GM23248 (cell line): ENCODE measurements at places on chromosomes 12 and 14. TPM values are rescaled to one million over a fixed set of nuclear protein-coding genes. Genes with fewer than 3 reads are reported as not detected.

DNA sequence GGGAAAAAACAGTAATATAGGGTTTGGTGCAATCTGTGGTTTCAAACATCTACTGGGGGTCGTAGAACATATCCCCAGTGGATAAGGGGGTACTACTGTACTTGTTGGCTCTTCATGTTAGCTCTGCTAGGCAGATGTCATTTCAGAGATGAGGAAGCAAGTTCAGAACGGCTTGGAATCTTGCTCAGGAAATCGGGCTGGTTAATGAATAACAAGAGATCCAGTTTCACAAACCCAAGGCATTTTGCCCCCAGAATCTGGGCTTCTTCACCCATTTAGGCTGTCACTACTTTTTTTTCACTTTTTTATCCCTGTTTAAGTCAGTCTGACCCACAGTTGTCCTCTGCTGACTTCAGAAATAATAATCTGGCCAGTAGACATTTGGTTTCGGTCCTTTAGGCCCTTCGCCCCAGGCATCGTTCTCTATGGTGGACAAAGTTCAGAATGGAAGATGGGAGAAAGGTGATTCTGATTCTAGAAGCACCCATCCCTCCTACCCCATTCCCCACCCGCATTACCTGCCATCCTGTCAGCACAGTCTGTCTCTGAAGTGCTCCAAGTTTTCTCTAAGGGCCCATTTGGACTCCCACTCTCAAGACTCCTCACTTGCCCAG, 4.5 kb downstream of the SUOX start:
- no peak for DNase-seq

GRCh38 chr12:89703768-89704167, 4.9 kb downstream of the ATP2B1 start:
- DNase-seq, result peak; percentile 14

- DNase-seq, result no peak
Measured at GRCh38 chr14:54787261-54787660, 115.4 kb downstream of the GCH1 start.

GRCh38 chr12:5510251-5510805, 78.4 kb downstream of the NTF3 start:
- no peak for DNase-seq

DNA sequence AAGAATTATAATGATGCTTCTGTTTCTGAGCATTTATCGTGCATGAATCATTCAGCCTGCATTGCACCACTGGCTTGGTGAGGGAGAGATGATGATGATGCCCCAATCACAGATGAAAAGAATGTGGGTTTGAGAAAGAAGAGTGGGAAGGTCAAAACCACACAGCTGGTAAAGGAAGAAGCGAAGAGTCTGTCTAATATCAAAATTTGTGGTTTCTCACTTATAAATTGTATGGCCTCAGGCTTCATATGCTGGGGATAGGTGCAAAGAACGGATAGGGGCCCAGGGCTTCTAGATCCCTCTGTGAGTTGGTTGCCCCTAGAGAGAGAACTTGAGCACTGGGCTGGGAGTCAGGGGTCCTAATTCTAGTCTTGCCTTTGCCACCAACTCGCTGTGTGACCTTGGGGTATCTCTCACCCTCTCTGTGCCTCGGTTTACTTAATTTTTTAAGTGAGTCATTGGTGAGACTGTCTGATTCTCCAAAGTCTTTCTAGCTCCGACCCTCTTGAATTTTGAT, 2.2 kb downstream of the OASL start:
- DNase-seq, result peak; percentile 92

DNA sequence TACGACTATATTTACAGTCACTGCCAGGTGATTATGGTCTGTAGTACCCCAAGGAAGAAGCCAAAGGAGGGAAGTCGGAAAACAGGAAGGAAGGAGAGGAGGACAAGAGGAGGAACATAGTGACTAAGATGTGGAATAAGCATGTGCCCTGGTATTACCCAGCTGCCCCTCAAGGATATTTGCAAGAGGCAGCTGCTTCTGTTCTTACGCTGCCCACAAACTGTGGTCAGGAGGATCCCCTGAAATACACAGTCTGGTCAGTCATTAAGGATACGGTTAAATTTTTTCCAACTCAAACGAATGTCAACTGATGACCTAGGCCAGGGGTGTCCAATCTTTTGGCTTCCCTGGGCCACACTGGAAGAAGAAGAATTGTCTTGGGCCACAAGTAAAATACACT, 126.5 kb downstream of the CMAS start:
- no peak for DNase-seq

- DNase-seq, result no peak
Measured at GRCh38 chr12:94663071-94663470, 12.7 kb upstream of the TMCC3 start.

DNA sequence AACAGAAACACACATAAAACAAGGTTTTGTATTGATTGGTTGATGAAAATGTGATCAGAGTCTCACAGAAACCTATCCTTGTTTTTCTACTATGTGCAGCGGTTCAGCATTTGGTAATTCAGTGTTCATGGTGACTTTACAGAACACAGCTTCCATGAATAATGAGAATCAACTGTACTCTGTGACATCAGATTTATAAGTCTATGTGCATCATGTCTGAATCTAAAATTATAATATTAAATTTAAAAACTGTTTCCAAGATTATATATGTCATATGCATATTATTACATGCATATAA, 104.3 kb downstream of the SLC16A7 start:
- DNase-seq, result no peak

DNA sequence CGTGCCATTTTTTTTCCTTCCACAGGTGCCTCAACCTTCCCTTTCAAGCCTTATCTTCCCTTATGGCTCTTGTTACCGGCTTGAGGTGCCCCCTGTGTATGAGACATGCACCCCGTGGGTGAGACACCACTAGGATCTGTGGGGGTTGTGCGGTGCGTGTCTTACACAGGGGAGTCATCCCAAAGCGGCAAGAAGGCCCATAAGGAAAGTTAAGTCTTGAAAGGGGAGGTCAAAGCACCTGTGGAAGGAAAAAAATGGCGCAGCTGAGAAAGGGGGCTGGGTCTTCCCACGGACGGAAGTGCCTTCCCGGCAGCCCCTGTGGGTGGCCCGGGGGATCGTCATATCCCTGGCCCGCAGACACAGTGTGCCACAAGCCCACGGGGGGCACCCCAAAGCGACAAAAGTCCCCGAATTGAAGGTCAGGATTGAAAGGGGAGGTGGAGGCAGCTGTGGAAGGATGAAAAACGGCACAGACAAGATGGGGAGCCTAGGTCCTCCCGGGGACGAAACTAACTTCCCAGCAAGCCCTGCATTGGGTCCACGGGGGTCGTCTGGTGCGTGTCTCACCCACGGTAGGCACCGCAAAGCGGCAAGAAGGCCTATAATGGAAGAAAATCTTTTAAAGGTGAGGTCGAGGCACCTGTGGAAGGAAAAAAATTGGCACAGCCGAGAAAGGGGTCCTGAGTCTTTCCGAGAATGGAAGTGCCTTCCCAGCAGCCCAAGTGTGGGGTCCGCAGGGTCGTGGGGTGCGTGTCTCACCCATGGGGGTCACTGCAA, 273.3 kb downstream of the ALG10 start:
- DNase-seq, result no peak

DNA sequence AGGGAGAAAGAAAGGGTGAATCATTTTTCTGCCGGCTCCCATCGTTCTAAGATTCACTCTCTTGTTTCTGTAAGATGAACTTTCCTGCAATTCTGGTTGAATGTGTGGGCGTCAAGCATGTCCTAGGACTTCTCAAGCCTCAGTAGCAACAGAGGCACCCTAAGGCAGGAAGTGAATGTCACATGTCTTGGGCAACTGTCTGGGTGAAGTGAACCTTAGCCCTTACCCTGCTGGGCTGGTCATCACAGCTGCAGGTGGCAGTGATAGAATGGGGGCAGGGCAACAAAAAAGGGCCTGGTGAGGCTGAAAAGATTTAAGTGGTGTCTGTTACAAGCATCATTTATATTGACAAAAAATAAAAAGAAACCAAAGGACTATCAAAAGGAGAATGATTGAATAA, 45.9 kb upstream of the CAND1 start:
- no peak for DNase-seq

GRCh38 chr14:36055052-36055378, 121.5 kb downstream of the PTCSC3 start:
- no peak for DNase-seq

DNA sequence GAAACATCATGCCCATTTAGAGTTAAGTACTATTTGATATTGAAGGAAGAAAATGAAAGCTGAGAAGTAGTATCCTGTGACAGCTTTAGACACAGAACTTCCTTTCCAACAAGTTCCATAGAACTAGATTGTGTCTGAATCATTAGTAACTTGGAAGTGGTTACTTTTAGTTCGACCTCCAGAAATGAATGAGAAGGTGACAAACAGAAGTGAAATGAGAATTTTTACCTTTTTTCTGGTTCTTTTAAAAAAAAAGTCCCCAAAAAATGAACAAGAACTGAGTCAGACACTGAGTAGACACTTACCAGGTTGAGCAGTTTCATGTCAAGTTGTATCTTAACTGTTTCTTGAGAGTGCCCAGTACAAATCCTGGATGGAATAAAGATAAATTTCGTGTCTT, 3.0 kb downstream of the ATP6V0A2 start:
- DNase-seq, result peak; percentile 21

- peak; percentile 100 for DNase-seq
Measured at GRCh38 chr12:20212658-20213555, 155.4 kb upstream of the PDE3A start.

- no peak for DNase-seq
Measured at GRCh38 chr14:106875503-106875902, 1349.1 kb downstream of the TMEM121 start.

DNA sequence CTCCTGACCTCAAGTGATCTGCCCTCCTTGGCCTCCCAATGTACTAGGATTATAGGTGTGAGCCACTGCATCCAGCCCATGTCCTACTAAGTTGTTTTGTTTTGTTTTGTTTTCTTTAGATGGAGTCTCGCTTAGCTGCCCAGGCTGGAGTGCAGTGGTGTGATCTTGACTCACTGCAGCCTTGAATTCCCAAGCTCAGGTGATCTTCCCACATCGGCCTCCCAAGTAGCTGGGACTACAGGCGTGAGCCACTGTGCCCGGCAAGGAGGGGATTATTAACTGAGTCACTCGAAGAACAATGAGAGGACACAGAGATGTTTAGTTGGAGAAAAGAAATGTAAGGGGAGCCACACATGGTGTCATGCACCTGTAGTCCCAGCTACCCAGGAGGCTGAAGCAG, 18.0 kb upstream of the ERBB3 start:
- DNase-seq, result no peak

DNA sequence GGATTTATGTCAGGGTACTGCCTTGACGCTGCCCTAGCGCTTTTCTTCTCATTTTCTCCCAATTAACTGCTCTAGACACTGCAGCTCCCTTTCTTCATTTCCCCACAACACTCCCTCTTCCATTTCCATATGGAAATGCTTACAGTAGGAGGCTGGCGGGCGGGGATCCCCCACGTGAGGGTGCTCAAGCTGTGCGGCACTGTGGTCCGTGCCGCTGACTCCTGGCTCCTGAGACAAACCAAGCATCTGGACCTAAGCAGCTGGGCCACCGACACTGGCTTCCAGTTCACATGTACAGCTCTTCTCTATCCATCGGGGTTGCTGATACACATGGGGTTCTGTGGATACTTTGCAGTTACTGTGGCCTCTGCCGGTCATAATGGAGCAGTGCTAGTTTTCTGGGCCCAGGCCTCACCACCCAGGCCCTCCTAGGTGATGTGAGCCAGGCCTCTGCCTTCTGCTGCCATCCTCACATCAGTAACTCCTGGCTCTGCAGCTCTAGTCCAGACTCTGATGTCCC, 20.2 kb downstream of the TCHP start:
- no peak for DNase-seq

DNA sequence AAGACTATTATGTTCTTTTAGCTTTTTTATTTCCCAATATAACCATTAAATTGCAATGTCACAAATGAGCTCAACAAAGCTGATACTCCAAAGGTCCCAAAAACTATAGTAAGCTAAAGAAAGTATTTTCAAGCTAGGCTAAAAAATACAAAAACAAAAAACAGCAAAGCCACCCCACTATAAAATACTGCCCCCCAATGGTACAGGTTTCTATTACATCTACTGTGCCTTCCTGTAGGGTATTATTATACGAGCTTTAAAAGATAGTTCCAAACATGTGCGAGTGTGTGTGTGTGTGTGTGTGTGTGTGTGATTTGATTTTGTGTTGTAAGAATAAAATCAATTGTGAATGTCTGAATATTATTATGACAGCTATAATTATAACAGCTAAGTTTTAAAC, 1.1 kb downstream of the IFNG start:
- DNase-seq, result peak; percentile 29

DNA sequence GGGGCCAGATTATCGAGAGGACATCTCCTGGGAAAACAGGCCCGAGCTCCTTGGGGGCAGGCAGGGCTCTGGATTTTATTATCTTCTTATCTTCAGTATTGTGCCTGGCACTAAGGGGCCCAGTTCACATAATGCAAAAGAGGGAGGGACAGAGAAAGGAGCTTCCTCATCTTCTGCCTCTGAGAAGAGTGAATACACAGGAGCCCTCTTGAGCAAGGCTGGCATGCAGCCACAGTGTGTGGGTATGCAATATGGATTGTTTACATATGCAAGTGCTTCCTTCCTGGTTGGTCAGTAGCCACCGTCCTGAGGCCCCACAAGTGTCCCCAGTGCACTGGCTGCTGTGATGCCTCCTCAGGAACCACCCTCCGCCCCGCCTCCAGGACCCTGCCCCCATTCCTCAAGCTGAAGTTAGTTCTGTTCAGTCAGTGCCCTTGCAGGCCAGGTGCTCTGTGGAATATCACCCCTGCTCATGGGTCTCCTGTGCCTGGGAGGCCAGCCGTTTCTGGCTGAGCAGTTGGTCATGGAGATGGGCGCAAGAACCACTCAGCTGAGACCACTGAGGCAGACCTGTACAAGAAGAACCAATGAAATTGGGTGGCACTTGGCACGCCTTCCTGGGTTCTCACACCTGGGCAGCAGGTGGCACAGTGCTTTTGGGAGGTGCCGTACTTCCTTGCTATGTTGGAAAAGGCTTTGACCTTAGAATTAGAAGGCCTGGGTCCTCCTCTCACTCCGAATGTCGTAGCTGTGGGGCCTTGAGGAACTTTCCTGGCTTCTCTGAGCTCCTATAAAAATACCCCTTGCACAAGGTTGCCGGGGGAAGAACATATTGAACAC, 35.1 kb upstream of the ACTN1 start:
- peak; percentile 60 for DNase-seq

GRCh38 chr12:132445884-132446632, 43.9 kb upstream of the FBRSL1 start:
- peak; percentile 82 for DNase-seq

GRCh38 chr12:13000925-13001774, 1.1 kb upstream of the HEBP1 start:
- peak; percentile 83 for DNase-seq

Gene RTL1
- total RNA-seq, result not detected in 2 replicates

Gene CLEC6A
- total RNA-seq, result not detected in 2 replicates

Gene BICDL1
- not detected in 2 replicates for total RNA-seq

Gene PTPRR
- total RNA-seq, result 0.25 and 1.2 TPM in 2 replicates

Gene AMDHD1
- 1.1 and 1.3 TPM in 2 replicates for total RNA-seq

Gene ERBB3
- total RNA-seq, result 3.3 and 3.5 TPM in 2 replicates

Gene CMTM5
- not detected in 2 replicates for total RNA-seq

Gene ESPL1
- 5.6 and 8.5 TPM in 2 replicates for total RNA-seq

Gene ENO2
- total RNA-seq, result 10.1 and 16.3 TPM in 2 replicates
